Omental fat pad (tissue), 4 donors: ENCODE measurements at places on chromosomes 2 and 18. TPM values are rescaled to one million over a fixed set of nuclear protein-coding genes. Genes with fewer than 3 reads are reported as not detected.

DNA sequence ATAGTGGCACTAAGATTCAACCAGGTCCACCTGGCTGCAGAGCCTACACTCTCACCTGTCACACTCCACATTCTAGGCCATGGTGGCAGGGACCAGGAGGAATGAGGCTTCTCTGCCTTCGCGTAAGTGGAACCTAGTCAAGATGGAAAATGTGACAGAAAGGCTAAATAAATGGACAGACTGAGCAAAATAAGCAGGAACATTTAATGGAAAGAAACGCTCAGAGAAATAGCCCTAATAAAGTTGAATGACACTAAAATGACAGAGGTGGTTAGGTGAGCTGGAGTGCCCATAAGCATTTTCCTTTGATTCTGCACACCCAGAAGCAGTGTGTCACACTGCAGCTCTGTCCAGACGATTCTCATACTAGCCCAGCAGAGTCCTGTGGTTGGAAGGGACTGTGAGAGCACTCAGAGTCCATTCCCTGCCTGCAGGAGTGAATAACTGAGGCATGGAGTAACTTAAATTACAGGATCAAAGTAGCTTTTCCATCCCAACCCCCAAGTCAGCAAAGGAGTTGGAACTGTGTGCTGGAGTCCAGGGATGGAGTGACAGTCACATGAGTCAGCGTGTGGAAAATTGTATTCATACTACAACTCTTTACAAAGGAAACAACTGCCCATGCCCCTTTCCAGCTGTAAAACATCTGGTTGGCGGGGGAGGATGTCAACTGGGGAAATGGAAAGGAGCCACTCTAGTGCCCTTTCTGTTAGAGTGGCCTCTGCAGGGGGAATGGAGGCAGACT lies 105.4 kb upstream of the LGALSL start:
- no peak for DNase-seq

DNA sequence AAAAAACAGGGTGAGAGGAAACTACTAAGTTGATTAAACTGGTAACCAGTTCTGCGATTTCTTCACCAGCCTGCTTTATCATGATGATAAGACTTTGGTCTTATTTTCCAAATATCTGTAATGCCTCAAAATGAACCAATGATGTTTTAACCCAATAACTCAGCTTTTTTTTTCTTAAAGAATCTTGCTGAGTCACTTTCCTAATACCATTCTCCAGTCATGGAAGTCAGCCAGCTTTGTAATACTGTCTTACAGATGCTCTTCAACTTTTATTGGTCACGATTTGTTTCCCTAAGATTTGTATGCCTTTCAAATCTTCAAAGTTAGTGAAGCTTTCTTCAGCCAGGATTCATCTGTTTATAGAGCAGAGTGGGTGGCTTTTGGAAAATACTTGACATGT lies 47.7 kb upstream of the SMIM21 start:
- no peak for DNase-seq

- DNase-seq = no peak
Observed at GRCh38 chr2:239147376-239147775, 253.4 kb downstream of the HDAC4 start.

GRCh38 chr2:163553601-163554000 lies 182.2 kb downstream of the FIGN start:
- no peak for DNase-seq

Gene SERPINB13
- not detected for total RNA-seq

GRCh38 chr2:234293973-234294372 lies 202.9 kb downstream of the ARL4C start:
- DNase-seq = no peak

- DNase-seq = no peak
Observed at GRCh38 chr2:16622399-16622968, 43.1 kb downstream of the CYRIA start.

DNA sequence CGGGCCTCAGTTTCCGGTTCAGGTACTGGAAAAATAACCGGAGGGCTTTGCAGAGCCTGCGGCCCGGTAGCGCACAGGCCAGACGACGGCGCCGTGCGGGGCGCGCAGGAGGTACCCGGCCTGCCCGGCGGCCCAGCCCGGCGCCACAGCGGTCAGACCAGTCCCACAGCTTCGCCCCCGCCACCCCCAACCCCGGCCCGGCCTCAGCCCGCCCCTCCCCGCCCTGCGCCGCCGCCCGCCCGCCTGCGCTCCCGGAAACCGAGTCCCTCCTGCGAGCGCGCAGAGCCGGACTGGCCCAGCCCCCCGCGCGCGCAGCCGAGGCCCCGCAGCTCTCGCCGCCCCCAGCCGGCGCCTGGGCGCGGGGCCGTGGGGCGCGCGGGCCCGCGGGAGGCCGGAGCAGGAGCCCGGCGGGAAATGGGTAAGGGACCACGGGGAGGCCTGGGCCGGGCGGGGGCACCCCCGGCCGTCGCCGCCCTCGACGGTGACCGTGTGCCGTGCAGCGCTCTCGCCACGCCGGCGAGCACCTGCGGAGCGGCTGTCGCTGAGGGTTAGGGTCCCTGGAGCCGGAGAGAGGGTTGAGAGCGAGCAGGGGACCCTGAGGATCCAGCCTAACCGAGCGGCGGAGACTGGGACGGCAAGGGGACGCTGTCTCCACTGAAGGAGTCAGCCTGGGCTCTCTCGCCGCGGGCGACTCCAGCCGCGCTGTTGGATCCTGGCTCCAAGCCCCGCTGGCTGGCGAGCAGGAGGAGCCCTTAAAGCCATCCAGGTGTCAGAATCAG lies 16.5 kb upstream of the PSD4 start:
- no peak for DNase-seq

DNA sequence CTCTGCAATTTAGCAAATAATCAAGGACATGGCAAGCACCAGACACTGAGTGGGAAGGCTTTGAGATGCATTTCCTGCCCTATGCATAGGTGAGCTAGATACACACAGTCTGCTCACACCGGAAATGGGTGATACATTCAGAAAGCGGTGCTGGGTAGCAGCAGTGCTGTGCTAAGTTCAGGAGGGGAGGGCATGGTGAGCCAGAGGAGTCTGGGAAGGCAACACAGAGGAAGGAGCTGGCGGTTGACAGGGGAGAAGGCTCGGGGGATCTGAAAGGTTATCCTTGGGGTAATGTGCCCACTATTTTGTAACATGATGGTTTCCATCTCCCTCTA lies 57.4 kb upstream of the EPAS1 start:
- no peak for DNase-seq

DNA sequence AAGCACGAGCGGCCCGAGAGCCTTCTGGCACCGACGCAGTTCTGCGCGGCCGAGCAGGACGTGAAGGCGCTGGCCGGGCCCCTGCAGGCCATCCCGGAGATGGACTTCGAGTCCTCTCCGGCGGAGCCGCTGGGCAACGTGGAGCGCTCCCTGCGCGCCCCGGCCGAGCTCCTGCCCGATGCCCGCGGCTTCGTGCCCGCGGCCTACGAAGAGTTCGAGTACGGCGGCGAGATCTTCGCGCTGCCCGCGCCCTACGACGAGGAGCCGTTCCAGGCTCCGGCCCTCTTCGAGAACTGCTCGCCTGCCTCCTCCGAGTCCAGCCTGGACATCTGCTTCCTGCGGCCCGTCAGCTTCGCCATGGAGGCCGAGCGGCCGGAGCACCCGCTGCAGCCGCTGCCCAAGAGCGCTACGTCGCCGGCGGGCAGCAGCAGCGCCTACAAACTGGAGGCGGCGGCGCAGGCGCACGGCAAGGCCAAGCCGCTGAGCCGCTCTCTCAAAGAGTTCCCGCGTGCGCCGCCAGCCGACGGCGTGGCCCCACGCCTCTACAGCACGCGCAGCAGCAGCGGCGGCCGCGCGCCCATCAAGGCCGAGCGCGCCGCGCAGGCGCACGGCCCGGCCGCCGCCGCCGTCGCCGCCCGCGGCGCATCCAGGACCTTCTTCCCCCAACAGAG lies 70.4 kb downstream of the ARHGEF33 start:
- DNase-seq = peak; percentile 25

Gene CD207
- total RNA-seq = 0.28 TPM

Gene UPP2
- total RNA-seq = not detected

GRCh38 chr2:60954139-60954538 lies 63.4 kb upstream of the PEX13 start:
- no peak for DNase-seq

DNA sequence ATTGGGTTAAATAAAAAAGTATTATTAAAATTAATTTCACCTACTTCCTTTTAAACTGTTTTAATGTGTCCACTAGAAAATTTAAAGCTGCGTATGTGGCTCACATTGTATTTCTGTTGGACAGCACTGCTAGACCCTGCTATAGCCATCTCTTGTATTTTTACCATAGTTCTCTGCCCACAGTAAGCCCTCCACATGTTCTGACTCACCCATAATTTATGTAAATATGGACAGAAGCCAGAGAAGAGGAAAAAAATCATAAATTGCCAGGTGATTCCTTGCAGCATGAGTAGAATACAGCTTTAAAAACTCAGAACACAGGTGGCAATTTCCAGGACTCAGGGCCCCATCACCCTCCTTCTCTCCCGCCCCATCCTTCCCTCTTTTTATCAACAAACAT lies 142.4 kb upstream of the MEX3C start:
- no peak for DNase-seq

Gene GPR39
- not detected for total RNA-seq

DNA sequence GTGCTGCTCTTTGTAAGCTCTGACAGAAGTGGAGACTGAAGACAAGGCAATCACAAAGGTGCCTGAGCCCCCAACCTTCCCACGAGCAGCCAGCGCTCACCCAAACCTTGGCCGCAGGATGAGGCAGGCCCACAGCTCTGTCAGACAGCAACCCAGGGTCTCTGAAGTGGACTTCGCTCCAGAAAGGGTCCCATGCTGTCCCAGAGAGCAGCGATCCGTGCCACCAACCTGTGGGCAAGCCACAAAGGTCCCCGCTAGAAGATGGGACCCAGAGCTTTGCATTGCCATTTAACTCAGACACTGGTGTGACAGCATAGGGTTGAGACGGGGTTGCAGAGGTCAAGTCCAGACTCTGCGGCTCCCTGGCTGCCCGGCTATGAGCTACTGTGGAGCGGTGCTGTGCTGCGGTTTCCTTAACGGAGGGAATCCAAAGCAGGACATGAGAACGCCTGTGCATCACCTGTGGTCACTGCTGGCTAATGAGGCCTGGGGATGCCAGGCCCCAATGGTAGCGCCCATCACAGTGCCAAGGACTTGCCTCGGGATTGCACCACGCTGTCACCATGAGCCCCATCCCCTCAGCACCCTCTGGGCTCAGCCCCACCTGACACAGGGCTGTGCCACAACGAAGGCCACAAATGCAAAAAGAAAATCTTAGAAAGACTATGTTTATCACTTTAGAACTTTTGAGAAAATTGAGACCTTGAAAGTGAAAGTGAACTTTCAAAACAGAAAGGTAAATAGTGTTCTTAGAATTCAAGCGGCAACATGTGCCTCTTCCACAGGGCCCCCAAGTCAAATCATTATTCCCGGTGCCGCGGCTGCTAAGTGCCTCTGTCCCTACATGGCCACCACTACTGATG lies 103.4 kb downstream of the HDAC4 start:
- DNase-seq = no peak

GRCh38 chr2:101831351-101831865 lies 133.9 kb downstream of the MAP4K4 start:
- DNase-seq = peak; percentile 54

- no peak for DNase-seq
Observed at GRCh38 chr18:8084160-8084559, 517.0 kb downstream of the PTPRM start.

GRCh38 chr2:46230677-46231425 lies 66.4 kb upstream of the EPAS1 start:
- DNase-seq = no peak

GRCh38 chr2:127045792-127046501 lies 61.0 kb downstream of the BIN1 start:
- DNase-seq = no peak

Gene ST8SIA3
- total RNA-seq = not detected

- no peak for DNase-seq
Observed at GRCh38 chr2:238305092-238305862, 15.0 kb upstream of the TRAF3IP1 start.

Gene SERPINB3
- not detected for total RNA-seq

Gene CRYBA2
- total RNA-seq = not detected

Gene CD226
- total RNA-seq = 4.3 TPM

Gene SMAD7
- 41.8 TPM for total RNA-seq

GRCh38 chr2:98027538-98027937 lies 31.8 kb upstream of the TMEM131 start:
- no peak for DNase-seq

Gene KHK
- 1.6 TPM for total RNA-seq

Gene ZNF396
- 2.2 TPM for total RNA-seq

DNA sequence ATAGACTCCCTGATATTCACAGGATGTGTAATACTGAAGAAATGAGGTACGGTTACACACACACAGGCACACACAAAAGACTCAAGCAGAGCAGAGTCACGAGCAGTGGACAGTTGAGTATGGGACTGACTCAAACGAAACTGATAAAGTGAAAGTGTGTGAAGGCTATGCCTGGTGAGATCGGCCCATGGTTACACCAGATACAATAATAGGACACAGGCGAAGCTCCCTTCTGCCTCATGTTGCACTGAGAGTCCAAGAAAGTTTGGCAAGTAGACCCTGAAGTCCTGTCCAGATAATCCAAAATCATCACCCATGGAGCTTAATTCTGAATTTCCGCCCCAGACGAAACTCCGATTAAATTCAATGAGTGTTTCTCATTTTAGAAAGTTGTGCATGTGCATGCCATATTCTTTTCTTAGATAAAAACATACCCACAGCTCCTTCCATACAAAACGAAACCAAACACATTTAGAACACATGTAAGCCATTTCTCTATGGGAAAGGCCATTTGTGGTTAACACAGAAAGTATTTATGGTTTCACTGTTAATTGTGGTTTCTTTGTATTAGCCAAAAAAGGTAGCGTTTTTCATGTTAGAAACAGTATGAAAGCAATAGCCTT lies 567.6 kb downstream of the PLCL1 start:
- no peak for DNase-seq

- DNase-seq = no peak
Observed at GRCh38 chr18:13416208-13416607, 197.6 kb downstream of the LDLRAD4 start.

Gene CNDP1
- total RNA-seq = not detected

GRCh38 chr2:72204786-72205503 lies 57.3 kb upstream of the CYP26B1 start:
- no peak for DNase-seq

Gene ALLC
- not detected for total RNA-seq

Gene ANAPC1
- 30.3 TPM for total RNA-seq
